DMS79 (cell line): ENCODE measurements at places on chromosomes 7 and 10.

DNA sequence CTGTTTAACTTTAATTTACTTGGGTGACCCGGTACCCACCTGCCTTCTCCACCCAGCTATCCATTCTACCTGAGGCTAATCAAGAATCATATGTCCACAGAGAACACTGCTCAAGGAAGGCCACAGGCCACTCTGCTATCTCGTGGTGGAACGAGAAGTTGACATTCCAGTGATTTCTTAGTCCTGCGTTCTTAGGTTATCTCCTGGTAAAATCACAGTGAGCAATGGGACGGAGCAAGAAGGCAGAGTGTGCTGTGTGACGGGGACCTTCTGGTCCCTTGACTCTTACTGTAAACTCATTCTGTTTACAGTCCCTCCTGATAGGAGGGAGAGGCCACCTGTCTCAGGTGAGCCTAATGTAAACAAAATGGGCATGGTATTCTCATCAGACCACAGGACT, 256.6 kb downstream of the TNS3 start:
- no peak for DNase-seq

DNA sequence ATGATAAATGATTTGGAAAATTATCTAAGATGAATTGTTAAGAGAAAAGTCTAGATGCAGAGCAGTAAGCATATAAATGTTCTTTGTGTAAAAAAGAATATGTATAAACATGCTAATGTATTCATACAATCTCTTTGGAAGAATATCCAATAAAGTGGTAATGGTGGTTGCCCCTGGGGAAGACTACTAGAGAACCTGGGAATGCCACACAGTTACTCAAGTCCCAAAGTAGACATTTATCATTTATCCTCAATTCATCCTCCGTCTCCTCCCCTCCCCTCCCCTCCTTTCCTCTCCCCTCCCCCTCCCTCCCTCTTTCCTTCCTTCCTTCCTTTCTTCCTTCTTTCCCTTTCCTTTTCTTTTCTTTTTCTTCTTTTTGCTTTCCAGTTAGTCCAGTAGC, 51.7 kb downstream of the LRRC18 start:
- DNase-seq = no peak

- no peak for DNase-seq
Measured at GRCh38 chr10:11522821-11523245, 88.6 kb downstream of the USP6NL start.

DNA sequence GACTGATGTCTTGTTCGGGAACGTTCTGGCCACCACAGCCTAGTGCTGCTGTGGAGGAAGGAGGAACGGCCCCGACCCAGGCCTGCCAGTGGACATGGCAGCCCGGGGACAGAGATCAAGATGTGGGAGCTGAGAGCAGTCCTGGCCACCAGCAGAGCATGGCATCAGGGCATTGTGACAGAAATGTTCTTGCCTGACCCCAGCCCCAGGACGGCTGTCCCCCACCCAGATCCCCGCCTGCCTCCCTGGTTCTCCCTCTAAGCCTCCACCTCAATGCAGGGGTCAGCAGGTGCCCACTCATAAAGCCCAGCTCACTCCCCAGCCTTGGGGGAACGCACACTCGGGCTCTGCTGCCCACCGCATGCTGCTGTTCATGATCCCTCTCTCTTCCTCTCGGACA, 42.9 kb upstream of the HSPA12A start:
- DNase-seq = no peak

DNA sequence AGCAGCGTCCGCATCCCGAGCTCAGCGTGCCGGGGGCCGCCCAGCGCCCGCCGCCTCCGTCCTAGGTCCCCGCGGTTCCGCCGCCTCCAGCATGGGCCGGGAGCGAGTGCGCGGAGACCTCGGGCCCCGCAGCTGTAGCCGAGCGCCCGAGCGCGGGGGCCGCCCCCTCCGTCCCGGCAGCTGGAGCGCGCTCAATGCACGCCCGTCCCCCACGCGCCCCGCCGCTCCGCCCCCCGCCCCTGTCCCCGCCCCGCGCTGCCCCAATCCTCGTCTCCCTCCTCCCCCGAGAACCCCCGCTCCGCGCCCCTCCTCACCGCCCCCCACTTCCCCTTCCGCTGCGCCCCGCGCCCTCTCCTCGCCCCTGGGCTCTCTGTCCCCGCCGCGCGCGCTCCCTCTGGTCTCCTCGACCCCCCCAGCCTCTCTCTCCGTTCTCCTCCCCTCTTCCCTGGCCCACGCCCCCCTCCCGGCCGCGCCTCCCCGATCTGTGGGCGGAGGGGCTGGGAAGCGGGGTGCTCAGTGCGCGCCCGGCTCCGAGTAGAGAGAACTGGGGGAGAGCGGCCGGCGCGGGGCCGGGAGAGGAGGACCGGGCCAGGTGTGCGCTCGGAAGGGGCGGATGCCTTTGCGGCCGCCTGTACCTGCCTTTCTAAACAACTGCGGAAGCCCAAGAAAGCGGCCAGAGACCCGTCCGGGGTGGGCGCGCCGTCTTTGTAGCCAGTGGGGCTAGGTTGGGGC, at the start of gene VIPR2:
Gene VIPR2, minus strand, starts transcription at position 110 of the 732 bp plus-strand sequence. Its CDS starts 96 bp downstream, at position 14.
- no peak for DNase-seq

DNA sequence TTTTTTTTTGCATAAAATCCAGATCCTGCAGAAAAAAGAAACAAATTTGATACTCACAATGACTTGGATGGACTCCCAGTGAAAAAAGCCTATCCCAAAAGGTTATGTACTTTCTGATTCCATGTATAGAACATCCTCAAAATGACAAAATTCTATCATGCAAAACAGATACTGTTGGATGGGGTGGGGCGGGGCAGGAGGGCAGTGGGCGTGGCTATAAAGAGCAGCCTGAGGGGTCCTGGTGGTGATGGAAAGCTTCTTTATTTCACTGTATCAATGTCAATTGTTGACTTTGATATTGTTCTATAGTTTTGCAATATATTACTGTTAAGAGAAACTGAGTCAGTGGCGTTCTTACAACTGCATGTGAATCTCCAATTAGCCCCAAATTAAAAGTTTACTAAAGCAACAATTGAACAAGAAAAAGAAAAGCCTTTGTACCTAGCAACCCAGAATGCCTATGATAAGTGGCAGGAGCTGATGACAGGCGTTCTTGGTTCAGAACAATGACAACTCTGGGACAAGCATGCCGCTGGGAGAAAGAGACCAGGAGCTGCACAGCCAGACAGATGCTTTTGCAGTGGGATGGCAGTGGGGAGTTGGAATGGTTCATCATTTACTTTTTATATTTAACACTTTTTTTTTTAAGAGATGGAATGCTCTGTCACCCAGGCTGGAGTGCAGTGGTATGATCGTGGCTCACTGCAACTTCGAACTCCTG, 101.9 kb downstream of the LHPP start:
- DNase-seq = no peak

GRCh38 chr10:110609605-110610004, 34.5 kb upstream of the RBM20 start:
- peak; percentile 2 for DNase-seq

DNA sequence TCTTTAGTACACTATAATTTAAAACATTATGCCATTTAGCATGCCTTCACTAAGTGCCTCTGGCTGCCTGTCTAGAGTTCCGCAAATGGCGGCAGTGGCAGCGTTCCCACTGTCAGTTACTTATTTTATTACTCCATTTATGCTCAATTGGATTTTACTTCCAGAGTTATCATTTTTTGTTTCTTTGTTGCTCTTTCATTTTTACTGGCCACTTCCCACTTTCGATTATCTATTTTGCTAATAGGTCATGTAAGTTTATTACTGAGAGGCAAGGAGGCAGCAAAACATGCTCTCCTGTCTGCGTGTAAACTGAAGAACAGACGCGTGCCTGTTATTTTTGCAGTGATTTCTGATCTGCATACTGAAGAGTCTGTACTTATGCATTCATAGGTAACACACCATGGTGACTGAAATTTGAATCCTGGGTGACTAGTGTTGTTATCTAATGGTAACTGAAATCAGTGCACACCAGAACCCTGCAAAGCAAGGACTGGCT, 23.1 kb downstream of the KDM7A start:
- no peak for DNase-seq

DNA sequence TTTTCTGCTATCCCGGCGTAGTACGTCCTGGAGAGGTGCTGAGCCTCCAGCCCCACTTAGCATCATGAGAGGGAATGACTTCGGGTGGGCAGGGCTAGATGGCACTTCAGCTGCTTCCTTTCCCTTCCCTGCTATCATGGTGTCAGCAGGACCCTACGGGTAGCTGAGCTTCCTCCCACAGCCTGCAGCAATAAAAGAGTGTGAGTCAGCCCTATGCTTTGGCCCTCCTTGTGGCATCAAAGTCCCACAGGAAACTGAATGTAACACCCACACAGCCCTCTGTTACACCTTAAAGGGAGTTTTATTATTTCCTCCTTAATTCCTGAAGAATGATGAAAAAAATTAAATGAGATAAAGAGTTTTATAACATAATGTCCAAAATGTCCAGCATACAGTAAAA, 458.1 kb downstream of the RPS24 start:
- no peak for DNase-seq

GRCh38 chr10:77319557-77319956, 318.1 kb downstream of the KCNMA1 start:
- DNase-seq = peak; percentile 68

DNA sequence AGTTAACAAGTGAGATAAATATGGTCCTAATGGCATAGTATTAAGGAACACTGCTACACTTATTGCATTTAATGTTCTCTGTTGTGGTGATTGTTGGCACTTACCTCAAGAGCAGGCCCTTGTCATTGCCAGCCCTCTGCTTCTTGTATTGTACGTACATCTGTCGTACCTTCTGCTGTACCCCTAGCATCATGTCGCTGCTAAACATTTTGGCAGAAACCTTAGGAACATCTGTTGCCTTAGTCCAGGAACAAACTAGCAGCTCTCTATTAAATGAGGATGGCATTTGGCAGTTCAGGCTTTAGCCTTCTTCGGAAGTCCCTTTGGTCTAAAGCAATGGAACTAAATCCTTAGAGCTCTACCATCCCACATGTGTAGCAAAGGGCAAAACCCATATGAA, 47.6 kb downstream of the PRKG1 start:
- DNase-seq = no peak

- DNase-seq = no peak
Measured at GRCh38 chr10:78787125-78787524, 281.6 kb upstream of the ZMIZ1 start.

GRCh38 chr7:47432671-47433563, 149.0 kb downstream of the TNS3 start:
- no peak for DNase-seq

DNA sequence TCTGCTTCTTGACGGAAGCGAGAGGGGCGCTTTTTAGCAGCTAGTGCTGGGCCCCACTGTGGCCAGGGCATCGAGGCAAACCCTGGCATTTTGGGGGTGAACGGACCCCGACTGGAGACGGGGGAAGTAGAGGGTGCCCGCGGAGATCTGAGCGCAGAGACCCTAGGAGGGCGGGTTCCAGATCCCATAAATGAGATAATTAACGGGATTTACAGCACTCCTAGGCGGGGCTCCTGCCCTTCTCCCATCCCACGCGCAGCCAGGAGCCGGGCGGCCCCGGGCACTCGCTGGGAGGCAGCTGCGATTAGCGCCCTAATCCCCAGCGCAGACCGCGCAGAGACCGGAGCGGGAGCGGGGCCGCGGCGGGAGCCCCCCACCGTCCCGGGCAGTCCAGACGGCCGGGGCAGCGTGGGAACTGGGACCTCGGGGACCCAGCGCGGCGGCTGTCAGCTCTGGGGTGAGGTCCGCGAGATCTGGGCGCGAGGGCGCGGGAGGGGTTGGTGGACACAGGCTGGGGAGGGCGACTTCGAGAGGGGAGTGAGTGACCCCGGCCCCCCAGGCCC, 735 bp downstream of the JCAD start:
- no peak for DNase-seq

DNA sequence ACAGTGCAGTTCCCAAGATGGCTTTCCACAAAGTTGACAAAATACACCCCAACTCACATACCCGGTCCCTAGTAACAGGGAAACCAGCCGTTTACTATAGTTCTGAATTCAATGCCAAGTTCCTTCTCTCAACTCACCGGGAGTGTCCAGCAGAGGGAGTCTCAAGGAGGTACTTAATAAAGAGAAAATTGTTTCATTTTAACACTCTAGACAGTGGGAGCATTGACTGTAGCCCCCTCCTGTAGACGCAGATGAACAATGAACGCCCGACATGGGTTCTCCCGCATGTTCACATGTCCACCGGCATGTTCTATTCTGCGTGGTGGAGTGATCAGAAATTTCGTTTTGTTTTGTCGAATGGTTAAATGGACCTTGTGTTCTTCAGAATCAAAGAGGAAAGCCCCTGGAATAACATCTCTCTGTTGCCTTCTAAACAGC, 1.9 kb downstream of the HIPK2 start:
- peak; percentile 73 for DNase-seq

GRCh38 chr7:149171892-149172533, 23.3 kb upstream of the ZNF282 start:
- no peak for DNase-seq

DNA sequence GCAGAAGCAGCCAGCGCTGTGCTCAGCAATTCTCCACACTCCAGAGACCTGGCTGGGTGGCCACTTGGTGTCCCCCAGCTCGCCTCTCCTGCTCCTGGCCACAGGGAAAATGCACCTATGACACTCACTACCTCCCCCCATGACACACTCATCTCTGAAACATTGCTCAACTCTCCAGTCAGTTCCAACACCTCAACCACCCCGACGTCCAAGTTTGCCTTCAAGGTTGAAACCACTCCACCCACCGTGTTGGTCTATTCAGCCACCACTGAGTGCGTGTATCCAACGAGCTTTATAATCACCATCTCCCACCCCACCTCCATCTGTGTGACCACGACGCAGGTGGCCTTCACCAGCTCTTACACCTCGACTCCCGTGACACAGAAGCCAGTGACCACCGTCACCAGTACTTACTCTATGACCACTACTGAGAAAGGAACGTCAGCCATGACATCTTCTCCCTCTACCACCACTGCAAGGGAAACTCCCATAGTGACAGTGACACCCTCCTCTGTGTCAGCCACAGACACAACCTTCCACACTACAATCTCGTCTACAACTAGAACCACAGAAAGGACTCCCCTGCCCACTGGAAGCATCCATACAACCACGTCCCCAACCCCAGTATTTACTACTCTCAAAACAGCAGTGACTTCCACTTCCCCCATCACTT, 2.7 kb downstream of the MUC3A start:
- DNase-seq = no peak

DNA sequence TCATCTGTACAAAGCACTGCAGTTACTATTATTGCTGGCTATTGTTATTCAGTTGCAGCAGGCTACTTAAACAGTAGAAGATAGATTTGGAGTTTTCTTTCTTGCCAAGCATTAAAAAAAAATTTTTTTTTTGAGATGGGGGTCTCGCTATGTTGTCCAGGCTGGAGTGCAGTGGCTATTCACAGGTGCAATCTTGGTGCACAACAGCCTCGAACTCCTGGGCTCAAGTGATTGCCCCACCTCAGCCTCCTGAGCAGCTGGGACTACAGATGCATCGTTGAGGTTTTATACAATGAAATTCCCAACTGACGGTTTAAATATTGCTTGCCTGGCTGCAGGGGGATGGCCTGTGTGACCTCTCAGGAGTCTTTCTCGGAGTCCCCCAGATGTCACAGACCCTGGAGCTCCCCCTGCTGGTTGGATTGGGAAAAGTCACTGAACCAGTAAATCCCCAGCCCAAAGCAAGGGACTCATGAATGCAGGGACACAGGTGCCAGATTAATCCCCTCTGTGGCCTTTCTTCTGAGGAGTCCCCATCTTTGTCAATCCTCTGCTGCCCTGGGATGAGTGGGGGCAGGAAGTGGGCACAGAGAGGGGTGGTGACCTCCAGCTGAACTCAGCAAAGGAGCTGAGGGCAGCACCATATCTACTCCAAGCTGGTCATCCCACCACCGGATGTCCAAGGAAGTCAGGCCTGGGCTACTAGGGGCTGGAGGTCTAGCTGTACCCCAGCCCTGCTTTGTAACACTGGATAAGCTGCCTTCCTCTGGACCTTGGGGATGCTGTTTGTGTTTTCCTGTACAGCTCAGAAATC, 149.6 kb downstream of the C10orf105 start:
- DNase-seq = peak; percentile 6

GRCh38 chr10:132630666-132631337, 93.2 kb downstream of the INPP5A start:
- no peak for DNase-seq
